Foreskin fibroblast (primary cell): ENCODE measurements at places on chromosomes 11 and 22.

DNA sequence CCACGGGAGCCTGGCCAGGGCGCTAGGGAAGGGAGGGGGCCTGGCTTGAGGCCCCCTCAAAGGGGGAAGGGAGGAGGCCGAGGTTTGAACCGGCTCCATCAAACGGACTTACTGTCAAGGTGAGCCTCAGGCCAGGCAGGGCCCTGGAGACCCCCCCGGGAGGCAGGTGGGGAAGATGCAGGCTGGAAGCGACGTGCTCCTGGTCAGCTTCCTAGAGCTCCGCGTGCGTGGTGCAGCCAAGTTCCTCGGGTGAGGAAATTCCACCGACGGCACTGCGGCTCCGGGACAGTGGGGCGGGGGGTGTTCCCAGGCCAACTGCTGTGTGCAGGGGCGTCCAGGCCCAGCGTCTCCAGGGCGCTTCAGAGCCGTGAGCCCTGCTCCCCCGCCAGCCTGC is 7.2 kb upstream of the TRABD start:
- DNase-seq, result no peak

GRCh38 chr11:10796191-10796590 is 12.5 kb downstream of the EIF4G2 start:
- peak; percentile 42 for DNase-seq

GRCh38 chr11:66429983-66430602 is 8.6 kb downstream of the MRPL11 start:
- DNase-seq, result peak; percentile 46

- DNase-seq, result peak; percentile 59
These were observed 1.3 kb upstream of the KDM2A start for GRCh38 chr11:67117672-67118180.

DNA sequence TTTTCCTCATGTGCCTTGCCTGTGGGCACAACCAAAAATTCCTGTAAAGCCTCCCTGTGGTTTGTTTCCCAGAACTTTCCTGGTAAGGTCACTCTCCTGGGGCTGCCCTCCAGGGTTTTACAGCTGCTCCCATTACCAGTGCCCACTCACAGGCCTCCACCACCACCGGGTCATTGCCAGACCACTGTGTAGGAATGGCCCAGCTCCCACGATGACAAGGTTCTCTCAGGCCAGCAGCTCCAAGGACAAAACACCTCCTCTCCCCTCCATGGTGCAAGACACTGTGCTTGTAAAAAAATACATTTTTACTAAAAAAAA is 96.1 kb upstream of the AKIP1 start:
- DNase-seq, result peak; percentile 37

DNA sequence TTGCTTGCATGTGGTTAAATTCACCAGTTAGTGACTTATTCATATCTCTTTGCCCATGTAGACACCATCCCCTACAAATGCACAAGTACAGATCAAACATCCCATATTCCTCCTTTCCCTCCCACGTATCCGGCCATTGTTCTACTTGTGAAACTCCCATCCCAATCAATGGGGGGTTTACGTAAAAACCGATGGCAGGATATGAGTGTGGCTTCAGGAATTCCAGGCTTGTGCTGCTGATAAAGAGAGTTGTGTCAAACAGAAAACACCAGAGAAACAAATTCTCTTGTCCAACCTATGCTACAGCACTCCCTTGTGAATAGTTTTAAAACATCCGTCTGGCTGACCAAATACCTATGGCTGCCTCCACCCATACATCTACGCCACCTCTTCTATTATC is 15.5 kb downstream of the FLI1 start:
- peak; percentile 67 for DNase-seq

DNA sequence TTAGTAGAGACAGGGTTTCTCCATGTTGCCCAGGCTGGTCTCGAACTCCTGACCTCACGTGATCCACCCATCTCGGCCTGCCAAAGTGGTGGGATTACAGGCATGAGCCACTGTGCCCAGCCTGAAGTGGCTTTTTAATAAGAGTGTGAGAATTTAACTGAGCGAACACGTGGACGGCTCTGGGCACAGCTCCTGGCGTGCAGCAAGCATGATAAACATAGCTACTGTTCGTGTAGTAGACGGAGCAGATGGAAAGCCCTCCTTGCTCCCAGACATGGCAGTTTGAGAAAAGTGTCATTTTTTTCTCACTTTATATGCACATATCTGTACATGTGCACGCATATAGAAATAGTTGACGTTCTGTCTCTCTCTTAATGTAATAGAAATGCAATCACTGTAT is 7.0 kb downstream of the EMID1 start:
- DNase-seq, result no peak

GRCh38 chr11:65221026-65221425 is 39.3 kb downstream of the CAPN1 start:
- no peak for DNase-seq

DNA sequence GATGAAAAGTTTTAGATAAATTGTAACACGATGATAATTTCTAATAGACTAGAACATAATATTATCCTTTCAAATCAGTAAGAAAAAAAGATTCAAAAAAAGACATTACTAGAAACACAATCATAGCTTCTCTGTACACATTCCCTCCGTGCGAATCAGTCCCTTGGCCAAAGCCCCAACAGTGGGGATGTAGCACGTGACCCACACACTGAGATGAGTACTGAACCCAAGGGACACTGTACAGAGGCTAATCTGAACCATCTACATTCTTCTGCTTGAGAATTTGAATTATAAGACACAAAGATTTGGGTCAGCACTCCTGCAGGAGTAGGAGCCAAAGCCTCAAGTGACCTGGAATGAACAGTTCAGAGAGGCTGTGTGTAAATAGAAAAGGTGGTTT is 353.7 kb downstream of the INSC start:
- DNase-seq, result no peak

DNA sequence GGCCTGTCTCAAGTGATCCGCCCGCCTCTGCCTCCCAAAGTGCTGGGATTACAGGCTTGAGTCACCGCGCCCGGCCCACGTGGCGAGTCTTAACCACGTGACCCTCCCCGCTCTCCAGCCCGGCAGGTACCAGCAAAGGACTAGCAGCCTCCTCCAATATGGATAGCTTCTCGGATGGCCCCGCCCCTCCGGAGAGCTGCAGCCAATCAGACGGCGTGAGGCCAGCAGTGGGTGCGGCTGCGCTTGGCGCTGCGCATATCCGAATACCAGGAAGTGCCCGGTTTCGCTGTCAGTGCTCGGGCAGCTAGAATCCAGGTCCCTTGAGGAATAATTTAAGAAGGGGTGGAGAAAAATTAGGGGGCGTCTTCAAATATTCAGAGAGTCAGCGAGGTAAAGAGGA is 14.7 kb upstream of the PISD start:
- peak; percentile 97 for DNase-seq

- no peak for DNase-seq
These were observed 390.6 kb downstream of the GUCY1A2 start for GRCh38 chr11:106627694-106628093.

GRCh38 chr22:37464181-37464580 is 22.0 kb downstream of the MFNG start:
- no peak for DNase-seq

GRCh38 chr11:20249378-20249777 is 89.1 kb upstream of the DBX1 start:
- DNase-seq, result no peak

GRCh38 chr11:88683024-88683423 is 345.5 kb upstream of the CTSC start:
- DNase-seq, result no peak

DNA sequence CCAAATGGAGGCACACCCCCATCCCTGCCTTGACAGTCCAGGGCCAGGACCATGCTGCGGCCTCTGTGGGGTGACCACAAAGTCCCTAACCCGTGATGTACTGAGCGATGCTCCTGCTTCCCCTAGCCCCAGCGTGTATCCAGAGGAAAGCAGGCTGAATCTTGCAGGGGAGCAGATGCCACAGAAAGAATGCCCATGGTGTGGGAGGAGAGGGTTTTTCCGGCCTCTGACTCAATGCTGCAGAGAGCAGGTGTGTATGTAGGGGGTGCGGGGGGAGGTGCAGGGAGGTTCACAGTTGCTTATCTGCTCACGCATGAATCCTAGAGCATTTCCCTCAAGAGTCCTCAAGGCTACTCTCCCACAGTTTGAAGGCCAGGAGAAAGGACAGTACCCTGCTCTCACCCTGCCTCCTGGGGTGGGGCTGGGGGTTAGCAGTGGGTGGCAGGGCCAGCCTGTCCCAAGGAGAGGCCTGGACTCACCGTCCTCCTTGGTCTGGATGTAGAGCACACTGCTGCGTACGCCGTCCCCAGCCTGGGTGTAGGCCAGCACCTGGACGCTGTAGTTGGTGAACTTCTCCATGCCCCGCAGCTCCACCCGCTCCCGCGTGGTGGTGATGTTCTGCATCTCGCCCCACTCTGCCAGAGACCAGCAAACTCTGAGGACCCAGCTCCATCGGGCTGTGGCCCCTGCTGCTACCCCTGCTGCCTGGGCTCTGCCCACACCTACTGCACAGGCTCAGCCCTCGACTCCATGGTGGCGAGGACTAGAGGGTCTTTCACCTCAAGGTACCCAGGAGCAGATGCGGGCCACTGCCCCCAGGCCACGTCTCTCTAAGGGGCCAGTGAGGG is 130.8 kb downstream of the CEP164 start:
- DNase-seq, result no peak

DNA sequence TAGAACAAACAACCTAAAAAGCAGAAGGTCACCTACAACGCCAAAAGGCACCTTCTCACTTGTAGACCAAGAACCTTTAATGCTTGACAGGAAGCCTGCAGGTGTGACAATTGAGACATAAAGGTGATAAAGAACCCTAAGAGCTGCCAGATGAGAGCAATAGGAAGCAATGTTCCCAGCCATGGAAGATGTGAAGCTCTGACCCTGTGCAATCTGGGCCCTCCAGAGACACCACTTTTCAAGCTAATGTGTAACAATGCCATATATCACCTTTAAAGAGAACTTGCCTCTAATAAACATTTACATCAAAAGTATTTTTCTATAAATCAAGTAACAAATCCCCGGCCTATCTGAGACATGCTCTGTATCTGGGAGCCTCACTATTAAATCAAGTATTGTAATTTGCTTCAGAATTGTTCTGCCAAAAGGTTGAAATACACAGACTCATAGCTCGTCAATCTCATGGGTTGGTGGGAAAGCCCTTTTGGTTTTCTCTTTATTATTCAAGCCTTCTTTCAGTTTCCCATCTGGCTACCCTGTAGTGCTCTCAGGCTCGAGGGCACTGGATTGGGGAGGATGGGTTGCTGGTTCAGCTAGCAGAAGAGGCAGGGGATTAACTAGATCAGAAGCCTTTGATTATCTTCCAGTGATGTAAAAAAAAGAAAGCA is 368.9 kb downstream of the BUD13 start:
- DNase-seq, result no peak

DNA sequence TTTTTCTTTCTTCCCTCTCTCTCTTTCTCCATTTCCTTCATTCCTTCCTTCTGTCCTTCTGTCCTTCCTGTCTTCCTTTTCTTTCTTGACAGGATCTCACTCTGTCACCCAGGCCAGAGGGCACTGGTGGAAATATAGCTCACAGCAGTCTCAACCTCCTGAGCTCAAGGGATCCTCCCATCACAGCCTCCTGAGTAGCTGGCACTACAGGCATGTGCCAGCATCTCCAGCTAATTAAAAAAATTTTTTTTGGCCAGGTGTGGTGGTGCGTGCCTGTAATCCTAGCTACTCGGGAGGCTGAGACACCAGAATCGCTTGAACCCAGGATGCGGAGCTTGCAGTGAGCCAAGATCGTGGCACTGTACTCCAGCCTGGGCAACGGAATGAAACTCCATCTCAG is 4.8 kb upstream of the DUSP8 start:
- DNase-seq, result no peak
